ENCODE measurements at places on chromosomes 12 and 14.

DNA sequence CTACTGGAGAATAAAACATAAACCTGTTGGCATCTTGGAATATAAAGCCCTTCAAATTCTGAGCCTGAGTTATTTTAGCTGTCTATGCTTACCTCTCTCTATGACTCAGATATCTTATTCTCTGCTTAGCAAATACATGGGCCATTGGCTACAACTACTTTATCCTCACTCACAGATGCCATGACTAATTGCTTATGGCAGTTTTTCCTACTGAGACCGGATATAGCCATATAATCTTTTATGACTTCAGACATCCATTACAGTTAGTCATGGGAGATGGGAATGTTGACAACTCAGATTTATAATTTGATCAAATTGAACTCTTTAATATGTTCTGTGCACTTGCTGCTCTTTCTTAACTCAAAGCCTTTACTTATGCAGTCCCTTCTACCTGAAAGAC is 502.4 kb upstream of the ATP2B1 start:
- DNase-seq, result no peak

DNA sequence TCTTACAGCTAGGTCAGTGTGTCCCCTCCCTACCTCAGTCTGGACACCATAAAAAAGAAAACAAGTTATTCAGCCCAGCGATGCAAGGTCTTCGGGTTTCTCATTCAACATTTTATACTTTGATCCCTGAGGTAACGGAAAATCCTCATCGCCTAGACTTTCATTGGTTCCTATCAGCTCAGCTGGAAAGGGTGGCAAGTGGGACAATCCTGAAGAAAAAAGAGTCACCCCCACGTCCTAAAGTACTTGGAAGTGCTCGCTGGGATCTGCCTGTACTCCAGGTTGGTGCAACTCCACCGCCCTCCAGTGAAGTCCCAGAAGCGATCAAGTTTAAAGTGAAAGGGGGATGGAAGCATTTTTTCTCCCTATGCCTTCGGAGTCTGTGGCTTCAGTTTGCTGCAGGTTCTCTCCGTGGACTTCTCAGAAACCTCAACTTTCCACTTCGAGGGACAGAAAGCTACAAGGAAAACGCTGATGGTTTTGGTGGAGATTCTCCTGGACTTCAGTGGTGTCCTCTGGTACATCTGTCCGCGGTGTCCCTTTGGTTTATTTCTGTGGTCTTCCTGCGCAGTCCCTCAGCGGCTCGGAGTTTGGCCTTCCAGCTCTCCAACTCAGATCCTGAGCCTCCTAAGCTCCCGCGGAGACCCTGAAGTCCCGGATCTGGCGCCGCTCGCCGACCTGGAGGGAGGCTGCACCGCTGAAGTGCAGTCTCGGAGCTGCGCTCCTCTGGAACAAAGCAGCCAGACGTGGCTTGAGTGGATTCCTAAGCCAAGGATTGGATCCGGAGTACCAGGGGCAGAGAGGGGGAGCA is 1.8 kb upstream of the LRFN5 start:
- DNase-seq, result no peak

- DNase-seq, result no peak
Measured at GRCh38 chr14:92033906-92034687, 5.8 kb downstream of the TRIP11 start.

GRCh38 chr12:124920353-124920935 is 6.0 kb upstream of the UBC start:
- no peak for DNase-seq

DNA sequence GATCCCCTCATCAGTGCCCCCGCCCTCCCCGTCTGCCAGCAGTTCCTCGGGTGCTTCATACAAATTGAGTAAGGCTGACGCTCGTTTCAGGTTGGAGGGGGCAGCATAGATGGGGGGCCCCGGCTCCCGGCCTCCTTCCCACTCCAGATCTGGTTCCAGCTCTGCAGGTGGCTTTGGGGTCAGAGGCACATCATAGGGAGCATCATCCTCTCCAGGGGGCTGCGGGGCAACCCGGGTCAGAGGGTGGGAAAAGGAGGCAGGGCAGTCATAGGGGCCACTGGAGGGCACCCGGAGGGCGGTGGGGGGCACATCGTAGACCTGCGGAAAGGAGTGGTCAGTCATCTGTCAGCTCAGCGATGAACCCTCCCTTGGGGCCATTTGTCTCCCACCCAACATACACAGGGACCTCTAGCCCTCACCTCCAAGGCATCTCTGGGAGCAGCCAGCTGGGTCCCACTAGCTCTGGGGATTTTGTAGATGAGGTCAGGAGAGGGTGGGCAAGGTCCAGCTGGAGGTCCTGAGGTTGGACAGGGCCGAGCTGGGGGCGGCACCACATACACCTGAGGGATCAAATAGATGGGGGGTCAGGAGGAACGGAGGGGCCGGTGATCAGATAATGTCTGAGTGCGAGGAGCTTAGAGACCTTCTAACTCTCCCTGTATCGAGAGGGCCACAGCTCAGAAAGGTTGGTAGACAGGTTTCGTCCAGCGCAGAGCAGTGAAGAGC is 5.1 kb downstream of the EFS start:
- no peak for DNase-seq

DNA sequence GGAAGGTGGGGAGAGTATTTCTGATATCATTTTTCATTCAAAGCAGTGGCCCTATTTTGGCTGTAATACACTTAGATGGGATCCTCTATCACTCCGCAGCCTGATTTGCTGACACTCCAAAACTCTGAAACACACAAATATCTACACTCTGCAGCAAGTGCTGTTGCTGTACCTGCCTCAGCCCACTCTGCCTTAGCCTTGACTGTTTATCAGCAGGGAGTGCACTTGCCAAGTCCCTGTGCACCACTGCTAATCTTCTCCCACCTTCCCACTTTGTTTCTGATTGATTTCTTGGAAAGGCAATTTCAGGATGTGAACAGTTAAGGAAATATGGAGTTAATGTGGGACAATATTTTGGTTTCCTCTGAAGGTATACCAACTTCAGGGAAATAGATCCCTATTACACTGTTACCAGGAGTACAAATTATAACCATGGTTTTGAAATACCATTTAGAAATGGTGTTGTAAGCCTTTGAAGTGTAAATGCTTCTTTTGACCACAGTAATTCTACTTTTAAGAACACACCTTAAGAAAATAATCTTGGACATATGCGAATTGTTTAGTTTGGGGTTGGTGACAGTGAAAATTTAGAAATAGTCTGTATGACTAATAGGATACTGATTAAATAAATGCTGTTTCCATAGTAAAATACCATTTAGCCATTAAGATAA is 59.3 kb downstream of the MBIP start:
- DNase-seq, result no peak

- DNase-seq, result no peak
Measured at GRCh38 chr12:101714877-101715444, 17.5 kb downstream of the CHPT1 start.

DNA sequence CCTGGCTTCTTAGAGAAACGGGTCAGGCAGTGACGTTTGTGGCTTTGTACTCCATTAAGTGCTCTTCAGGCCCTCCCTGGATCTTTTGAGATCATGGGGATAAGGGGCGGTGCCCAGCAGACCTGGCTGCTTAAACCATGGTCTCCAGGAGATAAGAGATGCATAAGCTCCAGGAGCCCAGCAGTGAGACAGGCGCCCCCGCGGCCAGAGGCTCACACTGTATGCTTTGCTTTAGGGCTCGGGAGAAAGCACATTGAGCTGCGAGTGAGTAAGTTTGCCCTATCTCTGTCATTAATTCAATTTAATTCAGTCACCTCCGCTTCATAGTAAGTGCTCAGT is 359.5 kb downstream of the CACNA1C start:
- no peak for DNase-seq

- no peak for DNase-seq
Measured at GRCh38 chr12:64656429-64656828, 46.1 kb downstream of the RASSF3 start.

GRCh38 chr12:66290716-66291200 is 11.5 kb upstream of the HELB start:
- DNase-seq, result no peak

DNA sequence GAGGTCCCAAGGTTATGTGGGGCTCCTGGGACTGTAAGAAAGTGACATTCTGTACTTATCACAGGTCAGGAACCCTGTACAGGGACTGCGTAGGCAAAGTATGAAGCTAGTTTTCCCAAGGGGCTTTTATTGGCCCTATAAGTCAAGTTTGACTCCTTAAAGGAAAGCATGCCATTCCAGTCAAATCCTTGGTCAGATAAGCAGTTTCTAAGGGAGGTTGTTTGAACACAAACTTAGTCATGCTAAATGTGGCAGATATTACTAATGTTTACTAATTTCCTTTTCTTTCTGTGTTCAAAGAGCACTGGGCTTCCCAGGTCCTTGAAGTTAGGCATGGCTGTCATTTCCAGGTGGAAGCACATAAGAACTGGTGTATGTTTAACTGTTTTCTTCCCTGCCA is 472.4 kb downstream of the ATP23 start:
- DNase-seq, result no peak

DNA sequence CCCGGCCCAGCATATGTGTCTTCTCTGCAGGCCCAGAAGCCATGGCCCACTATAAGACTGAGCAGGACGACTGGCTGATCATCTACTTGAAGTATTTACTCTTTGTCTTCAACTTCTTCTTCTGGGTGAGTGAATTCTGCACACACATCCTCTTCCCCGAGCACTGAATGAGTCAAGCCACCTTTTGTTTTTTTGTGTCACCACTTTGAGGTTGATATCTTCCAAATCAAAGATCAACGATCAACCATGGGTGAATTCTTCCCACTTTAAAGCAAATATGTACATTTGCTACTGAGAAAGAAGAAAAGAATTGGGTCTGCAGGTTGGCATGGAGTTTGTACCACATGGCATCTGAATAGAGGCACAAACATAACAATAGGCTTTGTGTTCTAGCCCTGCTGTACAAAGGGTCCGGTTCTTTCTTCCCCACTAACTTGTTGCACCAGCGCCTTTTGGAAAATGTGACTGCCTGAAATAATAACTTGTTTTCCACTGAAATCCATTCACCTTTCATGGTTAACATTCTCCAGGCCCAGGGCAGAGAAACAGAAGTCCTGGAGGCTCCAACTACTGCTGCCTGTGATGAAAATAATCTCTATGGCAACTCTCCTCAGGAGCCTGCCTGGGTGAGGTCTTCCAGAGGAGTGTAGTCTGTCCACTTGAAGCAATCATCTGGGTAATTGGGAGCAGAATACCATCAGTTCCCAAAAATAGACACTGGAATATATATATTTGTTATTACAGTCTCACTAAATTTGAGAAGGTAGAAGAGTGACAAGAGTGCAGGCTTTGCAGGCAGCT is 27.6 kb downstream of the TSPAN11 start:
- DNase-seq, result no peak

- no peak for DNase-seq
Measured at GRCh38 chr14:61260939-61261776, 20.0 kb downstream of the TMEM30B start.

DNA sequence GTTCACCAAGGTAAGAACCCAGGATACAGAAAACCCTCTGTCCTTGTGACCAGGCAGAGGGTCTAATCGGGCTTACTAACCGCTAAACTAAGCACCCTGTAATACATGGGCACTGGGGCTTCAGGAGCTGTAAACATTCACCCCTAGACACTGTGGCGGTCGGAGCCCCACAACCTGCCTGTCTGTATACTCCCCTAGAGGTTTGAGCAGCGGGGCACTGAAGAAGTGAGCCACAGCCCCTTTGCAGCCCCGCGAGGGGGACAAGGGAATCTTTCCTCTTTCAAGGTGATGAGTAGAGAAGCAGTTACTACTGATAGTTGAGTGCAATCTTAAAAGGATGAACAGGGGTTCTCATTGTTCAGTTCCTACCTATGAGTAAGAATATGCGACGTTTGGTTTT is 397.2 kb downstream of the AEBP2 start:
- no peak for DNase-seq

- no peak for DNase-seq
Measured at GRCh38 chr12:128664501-128664900, 159.3 kb downstream of the SLC15A4 start.

DNA sequence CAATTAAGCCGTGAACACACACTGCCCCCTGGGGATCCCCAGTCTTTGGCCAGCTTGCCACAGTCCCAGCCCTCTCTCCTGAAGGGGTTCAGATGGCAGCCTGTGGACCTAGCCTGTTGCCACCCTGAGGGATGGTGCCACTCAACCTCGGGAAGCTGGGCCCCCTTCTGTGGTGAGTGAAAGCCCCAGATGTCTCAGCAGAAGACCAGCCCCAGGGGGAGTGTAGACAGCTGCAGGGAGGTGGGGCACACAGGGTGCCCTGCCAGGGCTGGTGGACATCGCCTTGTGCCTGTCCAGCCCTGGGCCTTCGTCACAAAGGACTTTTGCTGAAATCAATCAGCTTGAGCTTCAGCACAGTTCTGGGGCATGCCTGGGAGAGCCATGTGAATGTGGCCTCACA is 32.4 kb downstream of the C14orf132 start:
- DNase-seq, result no peak

- no peak for DNase-seq
Measured at GRCh38 chr12:41409628-41410027, 221.5 kb downstream of the PDZRN4 start.

DNA sequence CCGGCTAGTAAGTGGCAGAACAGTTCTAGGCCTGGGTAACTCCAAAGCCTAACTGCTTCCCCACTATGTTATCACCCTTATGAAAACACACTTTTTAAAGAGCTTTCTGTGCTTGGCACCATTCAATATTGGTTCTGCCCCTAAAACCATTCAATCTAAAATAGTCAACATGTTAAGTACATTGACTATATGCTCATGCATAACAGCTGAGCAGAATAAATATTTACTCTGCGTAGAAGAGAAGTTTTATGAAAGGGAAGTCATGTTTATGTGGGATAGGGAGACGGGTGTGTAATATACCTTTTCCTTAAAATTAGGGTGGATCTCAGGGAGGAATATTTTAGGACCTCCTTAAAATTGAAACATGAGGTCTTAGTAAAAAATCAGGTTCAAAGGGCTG is 80.5 kb downstream of the SAMD4A start:
- no peak for DNase-seq

Data from dermis microvascular lymphatic vessel endothelial cell (primary cell).